ENCODE measurements at places on chromosomes 5 and 9.

- DNase-seq, result no peak
Observed at GRCh38 chr9:24502206-24502937, 43.3 kb downstream of the IZUMO3 start.

DNA sequence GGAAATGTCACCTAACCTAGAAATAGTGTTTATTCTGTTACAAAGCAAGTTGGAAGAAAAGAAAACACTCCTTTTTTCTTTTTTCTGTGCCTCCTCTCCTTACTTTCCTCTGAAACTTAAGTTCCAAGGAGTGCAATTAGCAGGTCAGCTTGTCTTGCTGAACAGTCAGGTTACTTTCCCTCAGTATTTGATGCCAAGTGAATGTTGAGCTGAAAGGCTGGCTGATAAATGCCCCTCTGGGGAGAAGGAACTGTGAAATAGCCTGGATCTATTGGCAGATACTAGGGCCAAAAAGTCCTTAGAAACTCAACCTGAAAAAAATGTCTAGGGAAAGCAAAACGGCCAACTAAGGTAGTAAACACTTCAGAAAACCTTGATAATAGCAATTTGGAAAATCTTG, 43.6 kb downstream of the GRIA1 start:
- DNase-seq, result no peak

- no peak for DNase-seq
Observed at GRCh38 chr9:124019771-124020519, 8.4 kb downstream of the LHX2 start.

GRCh38 chr5:34993951-34994350, 53.8 kb downstream of the AGXT2 start:
- DNase-seq, result no peak

DNA sequence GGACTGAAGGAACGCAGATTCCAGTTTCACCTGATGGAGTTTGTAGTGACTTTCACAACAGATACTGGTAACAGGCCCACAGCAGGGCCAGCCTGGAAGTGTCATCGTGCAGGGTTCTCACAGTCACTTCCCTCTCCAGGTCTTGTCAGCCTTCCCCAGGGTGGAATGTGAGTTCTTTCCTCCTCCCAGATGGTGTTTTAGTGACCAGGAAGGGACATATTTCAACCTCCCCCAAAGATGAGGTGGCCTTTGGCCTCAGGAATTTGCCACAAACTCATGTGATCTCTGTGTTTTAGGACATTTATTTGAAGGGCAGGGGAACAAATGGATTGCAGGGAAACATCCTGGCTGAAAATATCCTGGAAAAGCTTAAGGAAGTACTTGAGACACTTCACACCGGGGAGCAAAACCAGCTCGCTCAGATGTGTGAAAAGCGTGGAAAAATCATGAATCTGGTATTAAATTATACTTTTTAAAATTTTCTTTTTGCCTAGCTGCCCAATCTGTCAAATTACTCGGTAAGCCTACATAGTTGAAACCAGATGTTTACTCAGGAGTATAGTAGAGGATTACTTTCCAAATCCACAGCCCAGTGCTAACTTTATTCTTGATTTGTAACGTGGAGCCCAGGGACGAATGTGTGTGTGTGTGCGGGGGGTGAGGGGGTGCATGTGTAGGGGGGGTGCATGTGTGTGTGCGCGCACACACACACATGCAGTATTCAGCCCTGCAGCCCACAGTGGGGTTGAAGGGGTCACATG, 66.8 kb downstream of the PTPDC1 start:
- no peak for DNase-seq

DNA sequence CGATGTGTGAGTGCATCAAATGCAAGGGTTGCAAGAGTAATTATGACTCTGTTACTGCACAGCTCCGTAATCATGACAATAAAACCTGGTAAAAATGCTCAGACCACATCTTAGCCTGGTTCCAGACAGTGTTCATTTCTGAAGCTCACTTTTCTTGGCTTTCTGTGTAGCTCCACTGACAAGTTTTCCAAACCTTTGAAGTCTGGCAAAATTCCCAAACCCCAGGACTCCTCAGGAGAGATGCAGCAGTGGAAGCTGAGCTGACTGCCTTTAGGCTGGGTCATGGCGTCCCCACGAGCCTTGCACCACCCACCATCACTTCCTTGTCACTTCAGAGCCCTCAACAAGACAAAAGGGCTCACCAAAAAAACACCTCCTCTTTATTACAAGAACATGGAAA, 131.6 kb upstream of the TAS2R1 start:
- no peak for DNase-seq

GRCh38 chr9:135307300-135307699, 172.3 kb upstream of the PPP1R26 start:
- no peak for DNase-seq

- DNase-seq, result no peak
Observed at GRCh38 chr5:40210694-40211093, 469.0 kb upstream of the PTGER4 start.

- DNase-seq, result no peak
Observed at GRCh38 chr5:66661149-66661548, 65.0 kb downstream of the MAST4 start.

GRCh38 chr5:36199620-36200019, 42.1 kb downstream of the NADK2 start:
- no peak for DNase-seq

- DNase-seq, result no peak
Observed at GRCh38 chr5:35182910-35183535, 47.3 kb downstream of the PRLR start.

DNA sequence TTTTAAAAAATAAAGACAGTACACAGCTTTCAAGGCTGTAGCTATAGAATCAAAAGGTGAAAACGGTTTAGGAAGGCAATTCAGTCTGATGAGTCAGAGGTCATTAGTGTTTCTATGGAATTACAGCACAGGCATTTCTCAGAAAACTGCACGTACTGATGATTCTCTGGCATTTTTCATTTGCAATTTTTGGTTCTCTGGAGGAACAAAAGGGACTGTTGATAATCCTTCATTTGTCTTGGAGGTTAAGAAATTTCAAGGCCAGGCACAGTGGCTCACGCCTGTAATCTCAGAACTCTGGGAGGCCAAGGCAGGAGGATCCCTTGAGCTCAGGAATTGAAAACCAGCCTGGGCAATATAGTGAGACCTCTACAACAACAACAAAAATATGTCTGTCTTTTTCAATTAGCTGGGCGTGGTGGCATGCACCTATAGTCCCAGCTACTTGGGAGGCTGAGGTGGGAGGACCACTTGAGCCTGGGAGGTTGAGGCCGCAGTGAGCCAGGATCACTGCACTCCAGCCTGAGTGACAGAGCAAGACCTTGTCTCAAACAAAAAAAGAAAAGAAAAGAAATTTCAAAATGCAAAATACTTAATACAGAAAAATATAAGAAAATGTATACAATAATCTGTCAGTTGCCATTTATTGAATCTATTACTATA, 27.3 kb downstream of the NR6A1 start:
- DNase-seq, result no peak

GRCh38 chr5:116553366-116553765, 21.3 kb downstream of the SEMA6A start:
- DNase-seq, result no peak

- DNase-seq, result no peak
Observed at GRCh38 chr5:33146881-33147280, 293.9 kb upstream of the TARS1 start.

GRCh38 chr5:95075111-95075510, 209.8 kb downstream of the MCTP1 start:
- no peak for DNase-seq

GRCh38 chr5:8560776-8561175, 691.8 kb downstream of the MTRR start:
- DNase-seq, result no peak

DNA sequence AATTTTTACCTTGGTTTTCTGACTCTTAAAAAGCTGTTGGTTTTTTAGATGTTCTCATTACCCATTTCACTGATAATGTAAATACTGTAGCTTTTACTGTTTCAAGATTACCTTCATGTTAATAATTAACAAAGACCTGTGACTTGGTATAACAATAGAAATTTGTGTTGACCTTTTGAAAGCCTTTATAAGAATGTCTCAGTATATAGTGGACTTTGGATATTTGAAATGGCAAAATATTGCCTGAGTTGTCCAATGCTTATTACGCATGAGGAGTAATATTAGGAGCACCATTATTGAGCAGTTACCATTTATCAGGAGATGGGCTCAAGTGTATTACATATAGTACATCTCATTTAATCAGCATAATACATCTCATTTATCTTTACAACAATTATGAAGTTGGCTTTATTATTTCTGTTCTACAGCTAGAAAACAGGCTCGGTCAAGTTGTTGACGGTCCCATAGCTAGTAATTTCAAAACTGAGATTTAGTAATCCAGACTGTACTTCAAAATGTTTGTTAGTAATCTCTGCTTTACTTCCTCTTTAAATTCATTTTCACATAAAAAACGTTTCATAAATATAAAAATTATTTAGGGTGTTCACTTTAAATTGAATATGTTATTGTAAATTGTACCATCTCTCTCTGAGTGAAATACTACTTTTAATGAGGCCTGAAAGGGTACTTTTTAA, 50.7 kb upstream of the FKTN start:
- no peak for DNase-seq

DNA sequence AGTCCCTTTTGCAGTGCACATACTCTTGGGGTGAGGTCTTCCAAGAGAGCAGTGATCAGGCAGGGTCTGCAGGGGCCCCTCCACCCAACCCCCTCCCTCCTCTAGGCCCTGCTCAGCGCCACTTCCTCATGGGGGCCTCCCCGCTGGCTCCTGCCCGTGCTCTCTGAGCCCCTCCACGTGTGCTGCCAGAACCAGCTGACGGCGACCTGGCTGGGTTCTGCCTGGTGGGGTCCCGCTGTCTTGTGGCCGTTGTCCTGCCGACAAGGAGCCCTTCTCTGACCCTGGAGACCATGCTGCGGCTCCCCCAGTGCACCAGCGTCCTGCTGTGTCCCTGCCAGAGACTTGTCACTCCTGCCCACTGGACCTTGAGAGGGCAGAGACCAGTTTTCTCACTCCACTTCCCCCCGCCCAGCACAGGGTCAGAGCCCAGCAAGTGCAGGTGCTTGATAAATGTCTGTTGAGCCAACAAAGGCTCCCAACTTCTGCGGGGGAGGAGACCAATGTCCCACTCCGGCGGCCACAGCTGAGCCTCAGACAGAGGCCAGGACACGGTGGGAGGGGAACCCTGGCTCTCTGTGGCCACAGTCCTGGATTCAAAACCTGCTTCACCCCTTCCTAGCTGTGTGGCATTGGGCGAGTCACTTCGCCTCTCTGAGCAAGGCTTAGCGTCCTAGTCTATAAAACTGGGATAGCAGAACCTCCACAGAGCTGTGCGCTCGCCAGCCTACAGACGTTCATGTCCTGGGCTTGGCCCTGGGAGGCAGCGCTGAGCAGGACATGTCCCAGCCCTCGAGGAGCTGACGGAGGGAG, 24.8 kb downstream of the SARDH start:
- DNase-seq, result no peak

DNA sequence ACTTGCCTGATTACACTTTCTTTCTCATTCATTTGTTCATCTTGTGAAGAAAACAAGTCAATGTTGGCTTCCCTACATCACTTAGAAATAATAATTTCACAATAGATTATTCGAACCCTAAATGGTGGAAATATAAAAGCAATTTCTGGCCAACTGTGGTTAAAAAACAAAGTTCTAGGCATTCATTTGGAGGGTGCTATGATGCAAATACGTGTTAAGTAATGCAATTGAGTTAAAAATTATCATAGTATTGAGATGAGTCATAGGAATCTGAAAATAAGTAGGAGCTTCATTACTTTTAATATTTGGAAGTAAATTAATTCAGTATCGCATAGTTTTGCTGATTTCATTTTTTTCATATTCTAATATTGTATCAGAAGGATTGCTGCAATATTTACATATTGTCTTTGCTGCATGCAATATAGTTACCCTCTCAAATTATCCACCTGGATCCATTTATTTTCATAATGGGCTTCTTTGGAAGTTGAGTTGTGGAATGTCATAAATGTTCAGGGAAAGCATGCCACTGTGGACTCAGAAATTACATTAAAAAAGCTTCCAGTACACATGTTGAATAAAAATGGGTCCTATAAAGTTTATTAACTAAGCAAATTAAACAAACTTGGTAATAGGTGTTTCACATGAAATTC, 647.7 kb upstream of the WWC1 start:
- no peak for DNase-seq

DNA sequence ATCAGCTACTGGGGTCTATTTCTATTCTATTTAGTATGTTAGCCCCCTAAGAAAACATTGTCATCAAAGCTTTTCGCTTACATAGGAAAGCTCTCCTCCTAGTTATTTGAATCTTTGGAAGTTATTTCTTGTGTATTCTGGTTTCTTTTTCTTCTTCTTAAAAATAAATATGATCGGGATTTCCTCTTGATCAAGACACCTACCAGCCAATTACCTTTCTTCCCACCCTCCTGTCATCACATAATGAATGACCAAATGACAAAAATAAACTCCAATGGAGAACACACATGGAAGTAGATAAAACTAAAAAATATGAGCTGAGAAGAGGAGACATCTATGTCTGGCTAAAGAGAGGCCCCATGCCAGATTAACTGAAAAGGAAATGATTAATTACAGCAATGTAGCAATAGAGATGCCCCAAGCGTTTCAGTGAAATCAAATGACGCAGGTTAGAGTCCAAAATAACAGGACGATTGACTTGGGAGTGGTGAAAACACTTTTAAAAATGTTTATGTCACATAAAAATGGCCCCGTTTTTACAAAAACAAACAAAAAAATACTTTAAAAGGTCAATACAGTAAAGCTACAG, 59.5 kb upstream of the PCSK1 start:
- no peak for DNase-seq

DNA sequence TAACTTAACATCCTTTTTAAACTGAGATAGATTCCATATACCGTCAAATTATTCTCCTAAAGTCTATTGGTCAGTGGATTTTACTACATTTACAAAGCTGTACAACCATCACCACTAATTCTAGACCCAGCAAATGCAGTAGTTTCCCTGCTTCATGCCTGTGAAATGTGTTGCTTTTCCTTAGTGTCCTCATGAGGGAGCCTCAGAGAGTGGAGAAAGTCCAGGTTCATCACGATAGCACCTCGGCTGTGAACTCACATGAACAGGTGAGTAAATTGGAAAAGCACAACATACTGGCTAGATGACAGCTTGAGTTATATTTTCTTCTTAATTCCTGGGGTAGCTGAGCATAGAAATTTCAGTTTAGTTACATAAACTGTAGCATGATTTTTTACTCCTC, 653.7 kb downstream of the MTRR start:
- no peak for DNase-seq

DNA sequence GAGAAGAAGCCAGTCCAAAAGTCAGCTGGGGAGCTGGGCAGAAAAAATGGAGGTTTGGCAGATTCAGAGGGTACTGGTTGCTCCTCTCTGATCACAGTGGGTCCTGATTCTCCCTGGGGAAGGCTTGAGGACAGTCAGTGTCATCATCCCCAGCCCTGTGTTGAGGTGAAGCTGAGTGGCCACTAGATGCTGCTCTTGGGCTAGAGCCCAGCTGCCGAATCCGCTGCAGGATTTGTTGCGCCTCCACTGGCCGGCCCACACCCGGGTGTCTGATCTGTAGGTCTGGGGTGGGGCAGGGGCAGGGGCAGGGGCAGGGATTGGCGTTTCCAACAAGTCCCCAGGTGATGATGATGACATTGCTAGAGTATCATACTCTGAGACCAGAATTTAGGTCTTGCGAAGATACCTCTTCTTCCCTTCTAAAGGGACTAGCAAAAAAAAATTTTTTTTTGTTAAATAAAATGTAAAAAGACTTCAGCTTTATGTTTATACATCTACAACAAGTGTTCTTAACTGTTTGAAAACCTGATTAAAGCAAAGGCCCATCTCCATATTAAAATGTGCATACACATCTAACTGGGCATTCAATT, 106.8 kb downstream of the PDE6A start:
- no peak for DNase-seq

- DNase-seq, result no peak
Observed at GRCh38 chr9:2676466-2676865, 40.8 kb upstream of the KCNV2 start.

All from right renal cortex interstitium (tissue), 3 donors.